ENCODE measurements at places on chromosomes 7 and 10.

DNA sequence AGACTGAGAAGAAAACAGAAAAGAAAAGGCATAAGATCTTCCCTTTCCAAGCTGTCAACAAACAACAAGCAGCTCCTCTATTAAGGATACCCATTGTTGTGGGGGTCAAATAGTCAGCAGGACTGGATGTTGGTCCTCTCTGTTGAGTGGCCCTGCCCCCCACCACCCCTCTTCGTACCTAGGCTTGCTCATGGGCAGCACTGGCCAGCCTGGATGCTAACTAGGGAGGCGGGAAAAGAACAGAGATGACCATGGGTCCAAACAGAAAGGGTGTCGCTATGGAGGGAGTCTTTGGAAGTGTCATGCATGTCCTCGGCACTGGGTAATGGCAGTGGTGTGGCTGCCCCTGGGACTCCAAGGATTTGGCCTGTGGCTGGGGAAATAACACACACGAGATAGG is 45.6 kb downstream of the SPDYE5 start:
- H3K27ac ChIP-seq = no peak overlapping the region
- H3K36me3 ChIP-seq = no peaks in the 10 kb centered on the region
- H3K4me3 ChIP-seq = no peak overlapping the region
- H3K27me3 ChIP-seq = no peaks in the 10 kb centered on the region
- H3K4me1 ChIP-seq = no peaks in the 10 kb centered on the region

DNA sequence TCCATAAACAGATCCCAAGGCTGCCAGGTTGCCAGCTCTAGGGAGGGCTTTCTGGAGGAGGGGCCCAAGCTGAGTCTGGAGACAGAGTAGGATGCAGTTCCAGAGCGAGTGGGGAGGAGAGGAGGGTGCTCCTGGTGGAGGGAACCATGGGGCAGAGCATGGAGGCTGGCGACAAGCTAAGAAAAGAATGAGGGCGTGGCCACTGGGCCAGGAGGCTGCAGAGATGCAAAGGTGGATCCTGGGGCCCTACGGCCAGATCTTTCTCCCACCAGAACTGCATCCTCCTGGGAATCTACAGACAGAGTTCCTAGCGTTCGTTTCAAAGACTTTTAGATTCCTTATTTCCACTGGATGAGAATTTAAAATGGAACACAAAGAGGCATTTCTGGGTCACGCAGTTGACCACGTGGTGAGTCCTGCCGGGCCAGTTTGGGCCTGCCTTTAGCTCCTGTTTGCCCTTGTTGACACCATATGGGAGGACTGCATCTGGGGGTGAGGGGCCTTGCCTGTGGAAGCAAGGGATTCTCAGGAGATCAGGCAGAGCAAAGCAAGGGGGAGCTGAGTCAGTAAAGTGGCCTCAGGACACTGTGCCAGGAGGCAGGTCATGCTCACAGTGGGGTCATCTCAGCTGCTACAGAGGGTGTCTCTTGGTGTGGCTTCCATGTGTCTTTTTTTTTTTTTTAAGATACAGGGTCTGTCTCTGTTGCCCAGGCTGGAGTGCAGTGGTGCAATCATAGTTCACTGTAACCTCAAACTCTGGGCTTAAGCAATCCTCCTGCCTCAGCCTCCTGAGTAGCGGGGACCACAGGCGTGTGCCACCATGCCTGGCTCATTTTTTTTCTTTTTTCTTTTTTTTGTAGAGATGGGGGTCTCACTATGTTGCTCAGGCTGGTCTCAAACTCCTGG is 137.8 kb downstream of the SH3PXD2A start:
- H3K27me3 ChIP-seq = peaks cover 1% of the 10 kb centered on the region
- no peak overlapping the region for H3K27ac ChIP-seq

DNA sequence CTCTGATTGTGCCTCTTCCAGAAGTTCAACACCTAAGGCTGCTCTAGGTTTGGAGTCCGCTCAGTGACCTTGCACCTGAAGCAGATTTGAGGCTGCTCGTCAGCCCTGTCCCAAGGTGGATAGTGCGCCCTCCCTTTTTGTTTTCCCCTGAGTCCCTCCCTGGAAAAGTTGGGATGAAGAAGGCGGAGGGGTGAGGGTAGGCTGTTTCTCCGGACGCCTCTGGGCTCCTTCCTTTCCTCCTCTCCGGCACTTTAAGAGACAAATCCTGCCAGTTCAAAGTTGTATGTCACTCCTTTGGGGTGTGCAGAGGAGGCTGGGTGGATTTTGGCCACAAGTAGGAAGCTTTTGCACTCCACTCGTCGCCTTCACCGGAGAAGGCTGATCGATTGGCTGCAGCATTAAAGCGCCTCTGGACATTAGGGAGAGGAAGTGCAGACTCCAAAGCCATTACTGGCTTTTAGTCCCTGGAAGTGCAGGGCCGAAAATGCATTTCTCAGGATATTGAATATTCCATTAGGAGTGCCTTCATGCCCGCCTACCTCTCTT is 81.9 kb upstream of the PRKG1 start:
- no peak overlapping the region for H3K27ac ChIP-seq
- no peak overlapping the region for H3K4me3 ChIP-seq
- H3K36me3 ChIP-seq = no peaks in the 10 kb centered on the region

DNA sequence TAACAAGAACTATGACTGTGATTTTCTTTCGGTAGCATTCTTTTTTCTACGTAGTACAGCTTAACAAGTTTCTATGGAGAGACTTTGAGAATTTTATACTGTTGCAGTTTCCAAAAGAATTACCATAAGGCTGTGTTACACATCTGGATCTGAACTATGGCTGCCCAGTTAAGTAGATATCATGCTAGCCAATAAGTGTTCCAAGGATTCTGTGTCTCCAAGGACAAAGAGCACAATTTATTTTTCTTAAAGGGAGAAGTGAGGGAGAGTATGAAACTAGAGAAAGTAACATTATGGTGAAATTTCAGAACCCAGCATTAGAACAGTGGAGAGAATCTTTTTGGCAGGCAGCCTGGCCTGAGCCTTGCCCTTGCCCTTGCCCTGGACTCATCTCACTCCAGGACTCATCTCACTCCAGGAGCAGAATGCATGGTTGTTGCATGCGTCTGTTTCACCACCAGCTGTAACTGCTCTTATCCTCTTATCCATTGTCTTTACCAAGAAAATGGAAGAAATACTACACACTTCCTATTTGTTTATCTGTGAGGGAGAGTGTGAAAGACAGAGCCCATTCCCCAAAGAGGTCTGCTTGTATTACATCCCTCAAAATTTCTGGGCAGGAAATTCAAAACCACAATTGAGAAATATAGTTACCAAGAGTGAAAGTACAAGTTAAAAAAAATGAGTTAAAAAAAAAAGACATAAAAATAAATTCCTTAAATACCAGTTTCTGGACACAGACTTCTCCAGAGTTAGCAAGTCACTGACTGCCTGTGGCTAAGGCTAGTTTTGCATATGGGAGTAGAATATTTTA is 1067.5 kb downstream of the NRG3 start:
- DNase-seq = no peak
- no peaks in the 10 kb centered on the region for H3K36me3 ChIP-seq
- H3K4me1 ChIP-seq = no peaks in the 10 kb centered on the region
- H3K4me3 ChIP-seq = no peak overlapping the region
- H3K27ac ChIP-seq = no peak overlapping the region
- H3K27me3 ChIP-seq = no peaks in the 10 kb centered on the region

GRCh38 chr7:17411922-17412321 is 113.5 kb downstream of the AHR start:
- no peaks in the 10 kb centered on the region for H3K36me3 ChIP-seq
- no peak overlapping the region for H3K27ac ChIP-seq
- H3K4me3 ChIP-seq = no peak overlapping the region
- no peaks in the 10 kb centered on the region for H3K27me3 ChIP-seq

- H3K27ac ChIP-seq = no peak overlapping the region
- H3K4me1 ChIP-seq = peaks cover 3% of the 10 kb centered on the region
- H3K4me3 ChIP-seq = no peak overlapping the region
- DNase-seq = no peak
Observed at GRCh38 chr7:127632276-127632910, 14.5 kb upstream of the PAX4 start.

- H3K27ac ChIP-seq = no peak overlapping the region
- H3K27me3 ChIP-seq = no peaks in the 10 kb centered on the region
- peaks cover 7% of the 10 kb centered on the region for H3K4me1 ChIP-seq
- no peak overlapping the region for H3K4me3 ChIP-seq
Observed at GRCh38 chr7:157900556-157900955, 563.8 kb downstream of the DNAJB6 start.
